Stimulated activated naive B cell treated with anti-CD40 and anti-IgM and Interleukin-4, amounts not matched to agents 10 μg/mL and 1 μg/mL and 100 μg/mL, for 72 hours (primary cell): ENCODE measurements at places on chromosomes 2 and 18.

- peaks cover 6% of the 10 kb centered on the region for H3K36me3 ChIP-seq
- no peak overlapping the region for H3K4me3 ChIP-seq
- H3K27ac ChIP-seq: no peak overlapping the region
- no peaks in the 10 kb centered on the region for H3K27me3 ChIP-seq
- H3K4me1 ChIP-seq: peaks cover 47% of the 10 kb centered on the region
- DNase-seq: no peak
These were observed 84.6 kb downstream of the SMAD7 start for GRCh38 chr18:48866028-48866733.

DNA sequence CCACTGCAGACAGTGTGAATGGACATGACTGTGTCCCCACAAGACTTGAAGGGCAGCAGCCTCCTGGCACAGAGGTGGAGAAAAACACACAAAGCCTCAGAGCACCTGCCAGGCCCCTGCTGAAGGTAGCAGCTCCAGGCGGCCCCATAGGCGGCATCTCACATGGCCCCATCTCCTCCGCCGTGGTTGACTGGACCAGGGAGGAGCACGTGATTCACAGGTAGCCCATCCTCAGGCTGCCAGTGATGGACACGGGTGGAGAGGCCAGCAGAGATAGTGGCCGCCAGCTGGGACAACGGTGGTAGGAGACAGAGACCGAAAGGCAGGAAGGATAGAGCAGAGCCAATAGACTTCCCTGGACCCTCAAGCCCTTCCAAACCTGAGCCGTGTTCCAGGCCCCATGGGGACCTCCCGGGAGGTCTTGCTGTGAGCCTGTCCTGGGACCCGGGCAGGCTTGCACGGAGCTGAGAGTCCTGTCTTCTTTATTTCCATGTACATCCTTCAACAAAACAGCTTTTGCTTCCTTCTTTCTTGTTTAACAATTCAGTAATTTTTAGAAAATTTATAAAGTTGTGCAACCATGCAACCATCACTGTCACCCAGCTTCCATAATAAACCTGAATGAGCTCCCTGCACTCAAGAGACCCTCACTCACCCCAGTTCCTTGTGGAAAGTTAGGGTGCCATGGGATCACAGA is 26.9 kb downstream of the GPR55 start:
- no peak overlapping the region for H3K4me3 ChIP-seq
- peaks cover 2% of the 10 kb centered on the region for H3K36me3 ChIP-seq
- no peaks in the 10 kb centered on the region for H3K27me3 ChIP-seq
- no peak for DNase-seq
- peaks cover 40% of the 10 kb centered on the region for H3K4me1 ChIP-seq

DNA sequence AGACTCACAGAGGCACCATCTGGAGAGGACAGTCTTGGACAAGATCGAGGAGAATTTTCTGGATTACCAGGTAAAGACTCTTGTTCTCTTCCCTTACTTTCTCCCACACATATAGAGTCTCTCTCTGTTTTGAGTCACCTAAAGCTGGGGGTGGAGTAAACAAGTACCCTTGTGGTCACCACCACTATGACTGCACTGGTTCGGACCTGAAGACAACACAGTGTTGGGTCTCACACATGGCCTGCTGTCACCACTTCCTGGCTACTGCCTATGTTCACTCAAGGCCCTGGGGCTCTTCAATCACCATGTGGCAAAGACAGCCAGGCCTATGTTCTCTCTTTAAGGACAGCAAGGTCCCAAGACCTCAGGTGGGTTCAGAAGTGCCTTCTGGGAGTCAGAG is 253.3 kb upstream of the VRK2 start:
- DNase-seq: no peak
- H3K27ac ChIP-seq: no peak overlapping the region
- H3K4me3 ChIP-seq: no peak overlapping the region
- no peaks in the 10 kb centered on the region for H3K4me1 ChIP-seq
- H3K36me3 ChIP-seq: no peaks in the 10 kb centered on the region

GRCh38 chr2:134508391-134508790 is 210.4 kb downstream of the TMEM163 start:
- DNase-seq: no peak
- no peaks in the 10 kb centered on the region for H3K27me3 ChIP-seq
- H3K4me3 ChIP-seq: no peak overlapping the region
- H3K4me1 ChIP-seq: no peaks in the 10 kb centered on the region
- no peak overlapping the region for H3K27ac ChIP-seq

DNA sequence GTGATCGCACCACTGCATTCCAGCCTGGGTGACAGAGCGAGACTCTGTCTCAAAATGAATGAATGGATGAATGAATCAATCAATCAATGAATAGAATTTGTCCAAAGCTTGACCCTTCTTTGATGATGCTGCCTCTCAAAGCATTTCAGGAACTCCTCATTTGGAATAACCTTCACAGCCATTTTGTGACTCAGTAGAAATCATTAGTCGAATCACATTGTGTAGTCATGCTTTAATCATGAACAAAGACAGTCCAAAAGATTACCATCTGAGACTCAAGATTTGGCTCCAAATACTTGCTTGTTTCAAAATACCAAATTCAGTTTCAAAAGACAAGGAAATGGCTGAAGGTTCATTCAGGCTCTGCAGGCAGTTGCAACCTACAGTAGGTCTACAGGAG is 83.1 kb downstream of the VWA3B start:
- H3K27ac ChIP-seq: no peak overlapping the region
- peaks cover 32% of the 10 kb centered on the region for H3K27me3 ChIP-seq
- peaks cover 2% of the 10 kb centered on the region for H3K4me1 ChIP-seq

DNA sequence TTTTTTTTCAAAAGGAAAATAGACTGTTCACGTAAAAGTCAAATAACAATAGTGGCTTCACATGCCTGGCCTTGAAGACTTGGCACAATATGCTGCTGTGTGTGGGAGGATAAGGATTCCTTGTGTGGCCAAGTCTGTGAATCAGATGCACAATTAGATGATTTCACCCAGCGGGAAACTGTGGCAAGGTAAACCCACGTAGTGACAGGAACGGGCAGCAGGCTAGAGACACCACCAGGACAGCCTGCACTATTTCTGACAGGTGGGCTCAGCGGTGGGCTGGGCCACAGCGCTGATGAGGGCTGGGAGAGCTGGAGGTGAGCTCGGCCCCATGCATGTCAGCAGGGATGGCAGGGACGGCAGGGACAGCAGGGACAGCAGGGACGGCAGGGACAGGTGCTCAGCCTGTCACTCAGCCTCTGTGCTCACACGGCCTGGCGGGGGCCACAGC is 21.6 kb downstream of the SNORC start:
- peaks cover 39% of the 10 kb centered on the region for H3K27me3 ChIP-seq
- H3K27ac ChIP-seq: no peak overlapping the region
- peaks cover 12% of the 10 kb centered on the region for H3K4me1 ChIP-seq
- H3K36me3 ChIP-seq: no peaks in the 10 kb centered on the region
- no peak overlapping the region for H3K4me3 ChIP-seq
- no peak for DNase-seq

DNA sequence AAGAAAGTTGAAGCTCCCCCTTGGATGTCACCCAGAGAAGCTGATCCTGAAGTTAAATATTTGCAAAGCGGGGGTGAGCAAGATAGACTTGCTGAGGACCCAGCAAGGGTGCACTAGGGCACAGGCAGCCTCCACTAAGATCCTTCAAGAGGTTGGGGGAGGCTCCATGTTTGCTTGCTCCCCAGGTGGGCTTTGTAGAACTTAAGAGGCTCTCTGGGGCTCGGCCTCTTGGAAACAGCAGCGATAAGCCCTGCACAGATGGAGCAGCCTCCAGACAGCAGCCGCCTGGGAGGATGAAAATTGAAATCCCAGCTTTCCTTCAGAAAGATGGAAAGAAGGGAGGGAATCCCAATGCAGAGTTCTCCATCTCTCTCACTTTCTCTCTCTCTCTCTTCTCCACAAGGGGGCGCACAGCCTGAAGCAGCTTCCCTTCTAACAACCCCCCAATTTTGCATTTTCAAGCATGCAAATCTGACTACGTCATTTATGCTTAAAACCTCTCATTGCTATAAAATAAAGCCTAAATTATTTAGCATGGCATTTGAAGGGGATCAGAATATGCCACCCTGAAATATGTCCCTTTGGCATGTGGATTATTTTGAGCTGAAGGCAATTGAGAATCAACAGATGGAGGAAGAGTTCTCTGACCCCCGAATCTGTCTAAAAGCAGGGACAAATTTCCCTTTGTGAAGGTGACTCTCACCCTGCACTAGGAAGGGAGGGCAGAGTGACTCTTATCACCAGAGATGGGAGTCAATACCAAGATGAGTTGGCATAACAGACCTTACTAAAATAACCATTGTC is 185.7 kb upstream of the KLHL29 start:
- H3K36me3 ChIP-seq: no peaks in the 10 kb centered on the region
- H3K27me3 ChIP-seq: no peaks in the 10 kb centered on the region
- H3K4me3 ChIP-seq: no peak overlapping the region
- no peak for DNase-seq

DNA sequence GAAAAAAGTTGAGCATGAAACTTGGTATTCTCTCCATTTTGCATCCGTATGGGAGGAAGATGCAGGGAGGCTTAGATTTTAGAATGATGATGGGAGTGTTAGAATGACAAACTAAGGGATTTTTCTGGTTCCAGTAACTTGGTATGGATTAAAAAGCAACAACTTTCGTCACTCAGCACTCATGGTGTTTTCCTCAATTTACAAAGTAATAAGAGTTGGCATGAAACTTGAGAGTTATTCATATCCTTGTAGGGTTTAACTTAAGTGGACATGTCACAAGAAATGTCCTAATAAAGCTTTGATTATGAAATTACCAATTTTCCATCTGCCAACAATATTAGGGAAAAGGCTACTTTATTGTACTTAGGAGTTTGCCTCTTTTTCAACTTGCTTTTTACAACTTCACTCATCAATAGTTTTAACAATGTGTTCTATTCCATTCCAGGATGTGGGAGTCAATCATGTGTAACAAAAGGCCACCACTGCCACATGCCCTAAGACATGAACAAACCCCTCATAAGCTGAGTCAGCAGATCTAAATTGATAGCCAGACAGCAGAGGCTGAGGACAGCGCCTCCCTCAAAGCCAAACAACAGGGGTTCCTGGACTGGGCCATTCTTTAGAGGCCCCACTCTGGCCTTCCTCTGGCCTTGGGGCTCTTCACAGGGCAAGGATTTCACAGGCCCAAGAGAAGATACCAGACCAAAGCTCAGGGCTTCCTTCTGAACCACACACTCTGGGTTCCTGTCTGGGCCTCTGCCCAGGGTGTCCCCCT is 265.8 kb downstream of the TNS1 start:
- no peak overlapping the region for H3K4me3 ChIP-seq
- no peak for DNase-seq
- no peak overlapping the region for H3K27ac ChIP-seq
- peaks cover 15% of the 10 kb centered on the region for H3K27me3 ChIP-seq

DNA sequence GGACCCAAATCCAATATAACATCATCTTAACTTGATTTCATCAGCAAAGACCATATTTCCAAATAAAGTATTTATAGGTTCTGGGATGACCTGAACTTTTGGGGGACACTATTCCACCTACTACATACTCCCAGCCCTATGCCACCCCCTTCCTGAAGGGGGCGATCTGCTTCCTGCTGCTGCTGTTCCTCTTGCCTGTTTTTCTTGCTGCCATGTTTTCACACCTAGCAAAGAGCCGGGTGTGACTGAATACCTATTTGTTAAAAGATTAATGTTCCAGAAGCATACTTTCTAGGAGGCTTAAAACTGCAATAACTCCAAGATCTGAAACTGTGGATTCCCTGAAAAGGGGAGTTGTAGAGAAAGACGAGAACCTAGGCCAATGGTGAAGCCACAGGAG is 89.7 kb downstream of the ICOS start:
- no peak for DNase-seq
- H3K36me3 ChIP-seq: no peaks in the 10 kb centered on the region
- no peak overlapping the region for H3K27ac ChIP-seq
- H3K27me3 ChIP-seq: peaks cover 15% of the 10 kb centered on the region
- no peak overlapping the region for H3K4me3 ChIP-seq

- no peak overlapping the region for H3K27ac ChIP-seq
- H3K4me3 ChIP-seq: no peak overlapping the region
- no peaks in the 10 kb centered on the region for H3K36me3 ChIP-seq
- H3K4me1 ChIP-seq: no peaks in the 10 kb centered on the region
- no peak for DNase-seq
These were observed 145.0 kb downstream of the DCC start for GRCh38 chr18:52484977-52485376.

- peaks cover 11% of the 10 kb centered on the region for H3K4me1 ChIP-seq
- peak overlapping the region; percentile 32 for H3K27ac ChIP-seq
- DNase-seq: peak; percentile 17
- H3K36me3 ChIP-seq: peaks cover 9% of the 10 kb centered on the region
- H3K27me3 ChIP-seq: no peaks in the 10 kb centered on the region
- no peak overlapping the region for H3K4me3 ChIP-seq
These were observed 36.5 kb upstream of the GLS start for GRCh38 chr2:190843890-190844699.

DNA sequence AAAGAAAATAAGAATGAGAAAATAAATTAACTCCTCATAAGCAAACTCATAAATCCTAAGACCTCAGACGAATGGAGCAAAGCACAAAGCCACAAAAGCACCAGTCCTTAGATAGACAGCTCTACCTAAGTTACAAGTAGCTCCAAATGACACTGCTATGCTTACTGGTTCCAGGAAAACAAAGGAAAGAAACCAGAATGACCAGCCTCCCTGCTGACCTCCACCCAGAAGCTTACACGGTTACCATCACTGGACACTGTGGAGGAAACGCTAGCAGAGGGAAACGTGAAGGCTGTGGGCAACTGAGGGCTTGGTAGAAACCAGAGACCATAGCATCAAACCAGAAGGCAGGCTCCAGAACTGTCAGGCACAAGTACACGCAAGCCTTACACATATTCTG is 67.8 kb downstream of the STK39 start:
- peaks cover 27% of the 10 kb centered on the region for H3K4me1 ChIP-seq
- H3K4me3 ChIP-seq: no peak overlapping the region
- DNase-seq: no peak
- H3K36me3 ChIP-seq: peaks cover 5% of the 10 kb centered on the region
- no peak overlapping the region for H3K27ac ChIP-seq

DNA sequence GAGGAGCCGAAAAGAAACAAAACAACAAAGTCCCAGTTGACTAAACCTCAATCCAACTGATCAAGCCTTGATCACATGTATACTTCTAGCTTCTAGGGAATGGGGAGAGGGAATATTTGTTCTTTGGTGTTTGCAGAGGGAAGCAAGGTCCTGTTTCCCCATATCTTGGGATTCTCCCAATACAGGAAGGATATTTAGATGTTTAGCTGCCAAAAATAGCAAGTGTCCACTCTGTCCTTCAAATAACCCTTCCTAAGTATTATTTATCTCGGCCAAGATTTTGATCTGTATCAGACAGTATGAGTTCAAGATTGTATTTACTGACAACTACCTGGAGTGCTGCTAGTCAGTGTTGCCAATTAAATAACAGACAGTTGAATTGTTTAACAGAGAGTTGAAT is 55.5 kb downstream of the TBR1 start:
- H3K4me1 ChIP-seq: no peaks in the 10 kb centered on the region
- no peak for DNase-seq
- no peaks in the 10 kb centered on the region for H3K36me3 ChIP-seq
- no peak overlapping the region for H3K4me3 ChIP-seq
- H3K27ac ChIP-seq: no peak overlapping the region
- peaks cover 9% of the 10 kb centered on the region for H3K27me3 ChIP-seq

- H3K4me3 ChIP-seq: no peak overlapping the region
- H3K27ac ChIP-seq: no peak overlapping the region
- no peaks in the 10 kb centered on the region for H3K36me3 ChIP-seq
These were observed 903.3 kb upstream of the KLHL29 start for GRCh38 chr2:22481486-22482259.

GRCh38 chr2:223114170-223114569 is 62.2 kb downstream of the KCNE4 start:
- DNase-seq: no peak
- H3K4me1 ChIP-seq: no peaks in the 10 kb centered on the region
- H3K27me3 ChIP-seq: no peaks in the 10 kb centered on the region
- no peaks in the 10 kb centered on the region for H3K36me3 ChIP-seq
- H3K27ac ChIP-seq: no peak overlapping the region
